Inflammatory macrophage (primary cell): ENCODE measurements at places on chromosomes 7 and 10.

DNA sequence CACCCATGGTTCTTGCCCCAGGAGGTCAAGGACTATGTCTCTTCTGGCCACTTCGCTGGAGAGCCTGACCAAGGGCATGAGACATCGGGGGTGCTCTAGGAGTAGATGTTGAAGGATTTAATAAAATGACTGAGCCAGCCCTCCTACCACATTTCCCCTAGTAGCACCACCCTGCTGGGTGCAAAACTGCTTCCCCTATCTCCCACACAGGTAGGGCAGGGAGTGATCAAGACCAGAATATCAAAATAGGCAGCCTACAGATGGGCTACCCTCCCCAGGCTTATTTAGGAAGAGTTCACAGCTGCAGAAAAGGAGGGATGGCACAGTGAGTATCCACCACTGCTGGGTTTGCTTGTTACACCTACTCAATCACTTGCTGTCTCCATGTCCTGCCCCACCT lies 103.9 kb downstream of the FGFR2 start:
- DNase-seq: no peak

GRCh38 chr7:33276325-33276724 lies 147.0 kb downstream of the BBS9 start:
- DNase-seq: no peak

GRCh38 chr10:132611026-132611910 lies 73.7 kb downstream of the INPP5A start:
- DNase-seq: no peak

DNA sequence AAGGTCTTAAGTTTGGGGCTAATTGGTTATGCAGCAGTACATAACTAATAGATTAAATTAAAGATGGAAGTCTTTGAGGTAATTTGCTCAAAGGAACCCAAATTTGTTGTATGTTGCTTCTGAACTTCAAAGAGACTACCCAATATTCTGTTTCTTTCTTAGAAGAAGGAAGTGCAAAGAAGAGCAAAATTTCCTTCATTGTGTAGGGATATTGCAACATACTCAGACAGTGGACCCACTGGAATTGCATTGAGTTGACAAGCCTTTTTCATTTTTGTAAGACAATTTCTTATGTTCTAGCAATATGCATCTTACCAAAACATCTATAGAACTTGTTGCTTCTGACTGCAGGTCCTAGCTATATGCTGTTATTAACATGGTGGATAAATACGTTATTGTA lies 527.8 kb downstream of the SH2D4B start:
- DNase-seq: no peak

DNA sequence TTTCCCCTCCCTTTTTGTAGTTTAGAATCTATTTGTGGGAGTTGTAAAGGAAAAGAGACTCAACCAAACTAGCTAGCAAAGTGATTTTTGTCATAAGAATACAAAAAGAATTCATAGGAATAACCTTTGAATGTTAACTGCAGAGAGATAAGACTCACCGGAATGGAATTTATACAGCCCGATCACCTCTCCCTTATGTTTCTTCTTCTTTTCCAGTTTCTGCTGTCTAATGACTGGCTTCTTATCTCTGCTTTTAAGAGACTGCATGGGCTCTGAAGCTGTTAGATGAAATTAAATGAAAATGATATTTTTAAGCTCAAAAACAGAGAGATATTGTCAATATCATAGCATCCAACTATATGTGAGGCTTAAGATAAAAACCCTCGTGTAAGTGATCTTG lies 1095.9 kb downstream of the REEP3 start:
- DNase-seq: no peak

- no peak for DNase-seq
These were observed 7.3 kb upstream of the ASB4 start for GRCh38 chr7:95478272-95479037.

GRCh38 chr7:131934452-131934851 lies 378.0 kb upstream of the PODXL start:
- no peak for DNase-seq

- DNase-seq: peak; percentile 59
These were observed 27.0 kb downstream of the LMOD2 start for GRCh38 chr7:123682690-123683089.

DNA sequence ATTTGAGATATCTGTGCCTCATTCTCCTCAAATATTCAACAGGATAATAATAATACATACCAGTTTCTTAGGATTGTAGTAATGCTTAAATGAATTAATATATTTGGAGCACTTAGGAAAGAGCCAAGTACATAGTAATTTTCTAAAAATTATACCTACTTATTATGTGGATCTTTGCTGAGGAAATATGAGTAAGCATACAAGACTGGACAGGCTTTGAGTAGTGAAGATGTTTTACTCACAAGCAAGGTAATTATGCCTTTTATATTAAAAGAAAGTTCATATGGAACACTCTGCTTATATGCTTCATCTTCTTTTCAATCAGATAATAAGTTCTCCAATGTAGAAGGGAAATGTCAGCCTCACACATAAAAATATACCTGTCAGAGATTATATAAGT lies 337.5 kb upstream of the KAT6B start:
- no peak for DNase-seq

GRCh38 chr7:112946350-112946749 lies 140.3 kb downstream of the GPR85 start:
- no peak for DNase-seq
